MCF 10A (cell line): ENCODE measurements at places on chromosomes 12 and 14. TPM values are rescaled to one million over a fixed set of nuclear protein-coding genes. Genes with fewer than 3 reads are reported as not detected.

Gene SLC22A17
- total RNA-seq = not detected in 2 replicates

Gene ACOT4
- not detected in 2 replicates for total RNA-seq

Gene BEST3
- 0.56 TPM in 1 of 2 replicates, not detected in the other for total RNA-seq

Gene ORAI1
- total RNA-seq = 12.1 and 16.3 TPM in 2 replicates

Gene TPH2
- total RNA-seq = not detected in 2 replicates

Gene TGM1
- 16.9 and 26.2 TPM in 2 replicates for total RNA-seq

DNA sequence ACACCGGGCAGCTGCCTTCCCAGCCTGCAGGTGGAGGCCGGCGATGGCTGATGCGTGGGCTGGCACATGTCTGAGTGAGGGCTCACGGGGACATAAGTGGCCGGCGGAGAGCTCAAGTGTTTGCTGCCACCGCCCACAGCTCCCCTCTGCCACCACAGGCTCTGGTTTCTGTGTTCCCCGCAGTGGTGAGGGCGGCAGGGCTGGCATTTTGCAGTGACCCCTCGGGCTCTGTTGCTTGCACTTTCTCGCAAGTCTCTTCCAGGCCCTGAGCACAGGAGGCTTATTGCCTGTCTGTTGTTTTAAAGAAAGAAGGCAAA lies 271.0 kb upstream of the RTL1 start:
- no peak for DNase-seq

GRCh38 chr12:104619305-104619704 lies 162.6 kb downstream of the CHST11 start:
- no peak for DNase-seq

DNA sequence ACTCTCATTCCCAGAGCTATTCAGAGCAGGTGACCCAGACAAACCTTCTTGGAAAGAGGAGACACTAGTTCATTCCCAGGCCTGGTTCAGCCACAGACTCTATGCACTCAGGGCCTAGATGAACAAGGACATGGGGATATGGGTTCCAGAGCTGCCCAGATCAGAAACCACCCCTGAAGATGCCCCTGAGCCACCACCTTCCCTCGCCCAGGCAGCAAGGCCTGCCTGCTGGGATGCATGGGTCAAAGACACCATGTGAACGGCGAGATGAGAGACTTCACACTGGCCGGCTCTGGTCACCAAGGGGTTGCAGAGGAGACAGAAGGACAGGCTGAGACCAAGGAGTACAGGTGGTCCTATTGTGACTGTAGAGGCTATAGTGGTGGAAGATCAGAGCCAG lies 4.1 kb downstream of the SERPINA12 start:
- no peak for DNase-seq

DNA sequence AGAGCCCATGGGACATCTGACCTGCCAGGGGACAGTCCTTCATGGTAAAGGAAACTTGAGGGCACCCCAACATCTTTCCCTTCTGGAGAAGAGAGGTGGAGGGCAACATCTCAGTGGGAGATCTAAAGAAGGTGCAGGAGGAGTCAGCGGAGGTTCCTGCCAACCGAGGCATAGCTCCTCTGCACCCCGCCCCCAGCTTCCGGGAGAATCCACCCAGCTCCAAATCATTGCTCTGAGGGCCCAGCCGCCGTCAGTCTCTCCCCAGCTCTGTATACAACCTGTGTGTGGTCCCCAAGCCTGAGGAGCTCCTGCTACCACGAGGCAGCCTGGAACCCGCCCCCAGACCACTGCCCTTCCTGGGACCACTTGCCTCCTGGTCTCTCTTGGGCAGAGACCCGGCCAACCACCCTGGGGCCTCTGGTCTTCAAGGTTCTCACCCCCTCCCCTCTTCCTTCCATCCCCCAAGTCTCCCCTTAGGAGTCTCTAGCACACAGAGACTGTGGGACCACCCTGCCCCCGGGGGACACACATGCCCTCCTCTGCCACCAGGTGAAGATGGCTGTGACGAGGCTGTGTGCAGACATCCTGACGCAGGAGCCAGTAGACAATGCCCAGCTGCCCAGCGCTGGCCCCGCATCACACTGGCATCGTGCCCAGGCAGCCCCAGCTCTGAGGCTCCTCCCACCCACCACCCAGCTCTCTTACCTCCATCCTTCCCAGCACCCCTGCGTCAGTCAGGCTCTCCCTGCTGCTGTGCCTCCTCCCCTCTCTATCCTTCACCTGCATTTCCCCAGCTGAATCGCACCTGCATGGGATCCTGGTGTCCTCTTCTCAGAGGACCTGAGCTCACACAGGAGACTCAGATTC lies 13.0 kb upstream of the NUDT14 start:
- DNase-seq = peak; percentile 66

- peak; percentile 76 for DNase-seq
These were observed 4.6 kb downstream of the MTRFR start for GRCh38 chr12:123237646-123238329.

DNA sequence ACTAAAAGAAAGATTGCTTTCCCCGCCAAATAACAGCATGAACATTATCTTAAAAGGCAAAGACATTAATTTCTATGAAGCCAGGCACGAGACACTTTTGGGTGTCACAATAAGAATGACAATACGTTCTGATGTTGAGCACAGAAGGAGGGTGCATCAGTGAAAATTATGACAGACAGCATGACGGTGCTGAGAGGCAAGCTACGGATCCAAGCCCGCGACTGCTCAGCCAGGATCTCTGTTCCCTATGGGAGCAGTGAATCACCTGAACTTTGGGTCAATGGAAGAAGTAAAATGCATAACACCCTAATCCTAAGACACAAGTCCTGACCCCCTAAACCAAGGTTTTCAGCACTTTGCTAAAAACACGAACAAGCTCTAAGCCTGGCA lies 51.7 kb downstream of the SLC25A47 start:
- no peak for DNase-seq

DNA sequence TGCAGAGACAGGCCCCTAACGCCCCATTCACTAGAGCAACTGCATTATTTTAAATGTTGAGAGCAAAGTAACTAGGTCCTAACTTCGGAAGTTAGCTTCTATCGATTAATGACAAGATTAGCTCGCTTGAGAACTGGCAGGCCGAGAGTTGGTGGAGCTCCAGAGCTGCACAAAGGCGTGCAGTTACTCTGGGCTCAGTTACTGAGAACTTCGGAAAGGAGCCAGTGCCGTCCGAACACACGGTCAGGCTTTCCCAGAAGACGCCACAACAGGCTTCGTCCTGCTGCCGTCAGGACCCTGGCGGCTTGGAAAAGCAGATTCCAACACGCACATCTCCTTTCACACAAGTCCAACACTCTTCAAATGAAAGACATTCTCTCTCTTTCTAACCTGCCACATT lies 45.4 kb upstream of the TESC start:
- DNase-seq = no peak

GRCh38 chr14:75861161-75861621 lies 120.6 kb downstream of the TGFB3 start:
- DNase-seq = peak; percentile 92
